ENCODE measurements at places on chromosomes 13 and 19.

GRCh38 chr13:38090913-38091312 lies 221.3 kb upstream of the TRPC4 start:
- DNase-seq = no peak

- no peak for DNase-seq
Observed at GRCh38 chr19:44955505-44956439, 592 bp downstream of the CLPTM1 start.

GRCh38 chr13:108674771-108675170 lies 45.4 kb downstream of the MYO16 start:
- no peak for DNase-seq

DNA sequence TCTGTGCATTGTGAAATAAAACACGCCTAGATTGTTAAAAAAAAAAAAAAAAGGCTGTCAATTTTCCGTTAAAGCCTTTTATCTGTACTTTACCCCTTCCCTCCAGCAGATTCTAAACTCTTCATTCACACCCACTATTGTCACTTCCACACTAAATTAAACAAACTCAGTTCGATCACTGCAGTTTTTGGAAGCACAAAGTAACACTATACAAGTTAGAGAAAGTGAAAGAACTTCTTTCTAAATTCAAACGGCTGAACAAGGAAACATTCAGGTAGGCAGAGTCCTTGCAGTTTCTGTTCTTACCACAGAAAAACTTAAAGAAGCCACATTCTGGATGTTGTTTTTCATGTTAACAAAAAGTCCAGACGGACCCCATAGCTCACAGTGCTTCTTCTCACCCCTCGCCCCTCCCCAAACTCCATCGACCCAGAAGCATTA lies 27.5 kb upstream of the UBE2L5 start:
- DNase-seq = peak; percentile 37

DNA sequence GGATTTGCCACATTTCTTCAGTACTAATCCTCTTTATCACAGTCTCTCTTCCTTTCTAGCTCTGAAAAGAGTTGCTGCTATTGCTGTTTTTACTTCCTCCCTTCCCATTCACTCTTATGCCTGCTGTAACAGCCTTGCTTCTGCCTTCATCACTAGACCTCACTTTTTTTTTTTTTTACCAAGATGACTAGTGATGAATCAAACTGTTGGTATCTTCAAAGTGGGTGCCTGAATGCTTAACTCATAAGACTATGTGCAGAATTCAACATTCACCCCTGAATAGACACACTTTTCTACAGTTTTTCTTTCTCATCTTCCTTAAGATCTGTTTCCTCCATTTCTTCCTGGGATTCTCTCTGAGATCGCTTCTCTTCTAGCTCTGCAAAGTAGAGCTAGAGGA lies 217.2 kb upstream of the HTR2A start:
- no peak for DNase-seq

DNA sequence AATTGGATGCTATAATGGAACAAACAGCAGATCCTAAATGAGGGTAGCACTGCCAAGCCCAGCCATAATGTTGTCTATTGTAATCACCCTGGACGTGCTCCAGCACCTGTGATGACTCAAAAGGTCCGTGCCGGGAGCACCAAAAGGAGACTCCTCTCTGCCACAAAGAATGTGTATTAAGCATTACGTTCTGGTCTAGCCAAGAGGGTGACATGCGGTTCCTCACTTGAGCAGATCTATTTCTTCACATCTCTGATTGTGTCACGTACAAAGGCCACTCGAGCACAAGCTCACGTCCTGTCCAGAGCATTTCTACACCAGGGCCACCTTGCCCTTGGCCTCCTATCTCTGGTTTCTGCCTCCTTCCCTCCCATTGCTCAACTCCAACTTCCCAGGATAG lies 219.9 kb upstream of the IRS2 start:
- DNase-seq = peak; percentile 26

GRCh38 chr19:46603195-46603637 lies 2.1 kb downstream of the CALM3 start:
- DNase-seq = no peak

GRCh38 chr13:40533072-40533471 lies 133.4 kb downstream of the FOXO1 start:
- no peak for DNase-seq

DNA sequence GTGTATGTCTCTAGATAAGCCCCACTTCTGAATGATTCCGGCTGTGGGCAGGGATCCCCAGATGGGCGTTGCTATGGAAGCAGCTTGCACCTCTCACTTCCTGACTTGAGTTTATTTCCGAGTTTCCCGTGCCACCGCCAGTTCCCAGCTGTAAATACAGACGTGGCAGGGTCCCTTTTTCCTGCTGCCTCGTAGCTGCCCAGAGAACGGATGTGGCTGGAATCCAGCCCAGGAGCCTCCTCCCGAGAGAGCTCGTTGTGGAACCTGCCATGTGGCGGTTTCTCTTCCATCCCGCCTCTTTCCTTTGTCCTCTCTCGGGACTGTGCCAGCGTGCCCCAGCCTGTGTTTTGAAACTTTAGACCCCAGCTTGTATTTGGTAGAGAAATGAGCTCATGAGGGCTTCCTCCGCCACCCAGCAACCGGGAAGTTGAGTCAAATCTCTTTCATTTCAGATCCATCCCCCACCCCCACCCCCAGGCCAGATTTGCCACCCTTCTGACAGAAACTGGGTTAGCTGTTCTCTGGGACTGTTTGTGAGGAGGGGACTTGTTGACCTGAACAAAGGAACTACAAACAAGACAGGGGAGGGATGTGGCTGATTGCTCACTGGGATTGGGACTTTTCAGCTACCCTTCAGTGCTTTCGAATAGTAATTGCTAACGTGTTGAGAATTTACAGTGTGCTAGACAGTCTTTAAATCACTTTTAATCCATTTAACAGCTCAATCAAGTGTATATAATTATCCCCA lies 96.6 kb downstream of the SIPA1L3 start:
- peak; percentile 59 for DNase-seq

- no peak for DNase-seq
Observed at GRCh38 chr13:46165485-46166223, 16.3 kb downstream of the LCP1 start.

GRCh38 chr13:19605161-19605955 lies 28.1 kb upstream of the MPHOSPH8 start:
- DNase-seq = no peak

- no peak for DNase-seq
Observed at GRCh38 chr19:19540064-19540714, 2.1 kb downstream of the CILP2 start.

DNA sequence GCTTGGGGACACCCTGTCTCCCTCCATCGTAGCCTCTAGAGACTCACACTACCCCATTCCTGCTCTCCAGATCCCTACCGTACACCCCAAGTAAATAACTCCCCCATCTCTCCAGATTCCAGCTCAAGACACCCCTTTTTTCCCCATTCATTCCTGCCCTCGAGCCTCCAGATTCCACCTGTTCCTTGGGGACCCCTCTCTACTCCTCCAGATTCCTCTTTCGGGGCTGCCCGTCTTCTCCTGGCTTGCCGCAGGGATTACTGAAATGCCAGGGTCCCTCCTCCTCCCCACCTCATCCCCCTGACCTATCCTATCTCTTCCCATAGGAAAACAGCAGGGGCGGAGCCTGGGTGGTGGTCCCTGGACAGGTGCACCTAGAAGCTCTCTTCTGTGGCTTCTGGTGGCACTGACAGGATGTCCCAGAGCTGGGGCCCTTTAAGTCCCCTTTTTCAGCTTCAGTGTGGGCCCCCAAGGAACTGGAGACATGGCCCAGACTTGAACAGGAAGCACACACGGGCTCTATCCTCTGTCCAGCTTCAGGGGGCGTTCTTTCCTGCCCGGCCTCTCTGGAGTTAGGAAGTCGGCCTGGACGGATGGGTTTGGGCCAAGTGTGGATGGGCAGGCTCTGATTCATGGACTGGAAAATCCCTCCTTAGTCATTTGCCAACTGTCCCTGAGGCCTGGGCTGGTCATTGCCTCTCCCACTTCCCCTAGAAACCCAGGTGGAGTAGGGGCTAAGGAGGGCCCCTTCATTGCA lies 1.2 kb downstream of the ZSWIM4 start:
- DNase-seq = peak; percentile 26

- no peak for DNase-seq
Observed at GRCh38 chr19:50365434-50366306, at the start of gene NAPSA. Gene NAPSA, minus strand, starts transcription at chr19:50365639. Its CDS starts 18 bp downstream, at chr19:50365621.

DNA sequence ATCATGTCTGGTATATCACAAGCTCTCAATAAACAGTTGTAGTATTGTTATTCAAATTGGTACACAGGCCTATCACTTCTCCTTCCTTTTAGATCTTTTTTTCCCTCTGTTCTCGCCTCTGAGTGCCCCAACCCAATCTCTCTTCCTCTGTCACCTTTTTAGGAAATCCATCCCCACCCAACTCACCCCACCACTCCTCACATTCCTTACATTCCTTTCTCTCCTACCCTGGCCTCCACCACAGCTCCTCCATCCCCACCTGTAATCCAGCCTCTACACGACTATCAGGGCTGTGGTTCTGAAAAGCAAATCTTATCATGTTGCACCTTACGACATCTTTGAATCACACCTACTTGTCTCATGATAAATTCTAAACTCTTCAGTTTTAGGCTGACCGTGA lies 545.4 kb upstream of the GPC6 start:
- no peak for DNase-seq

DNA sequence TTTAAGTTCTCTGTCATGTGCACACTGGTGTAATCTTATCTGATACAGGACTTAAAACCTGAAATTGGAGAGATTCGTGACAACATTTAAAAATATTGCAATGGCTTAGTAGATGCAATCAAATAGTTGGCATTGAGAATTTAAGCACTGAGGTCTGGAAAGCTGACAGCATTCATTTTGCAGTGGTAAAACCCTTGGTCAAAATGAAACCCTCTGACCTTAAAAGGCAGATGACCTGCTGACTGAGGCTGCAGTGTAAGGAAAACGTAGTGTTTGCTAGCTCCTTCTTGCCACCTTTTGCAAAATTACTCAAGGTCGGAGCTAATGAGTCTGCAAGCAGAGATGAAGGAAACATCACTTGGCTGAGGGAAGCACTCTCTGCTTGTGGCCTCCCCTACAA lies 150.6 kb downstream of the KCTD12 start:
- DNase-seq = no peak

- DNase-seq = no peak
Observed at GRCh38 chr13:54110597-54110996, 1082.0 kb downstream of the OLFM4 start.

DNA sequence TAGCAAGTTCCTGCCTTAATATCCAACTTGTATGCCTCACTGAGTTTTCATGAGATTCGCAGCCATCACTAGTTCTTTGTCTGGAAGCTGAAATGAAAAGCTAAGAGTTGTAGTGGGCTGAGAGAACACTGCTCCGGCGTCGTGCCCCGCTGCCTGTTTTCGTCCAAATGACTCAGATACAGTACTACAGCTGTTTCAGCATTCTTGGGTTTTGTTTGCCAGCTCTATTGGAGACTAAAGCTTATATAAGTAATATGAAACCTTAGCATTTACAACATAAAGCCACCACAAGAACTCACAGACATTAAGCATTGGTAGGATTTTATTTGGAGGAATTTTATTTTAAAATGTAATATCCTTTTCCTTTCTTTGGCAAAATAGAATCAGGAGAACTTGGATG lies 299.7 kb downstream of the DLEU7 start:
- no peak for DNase-seq

- no peak for DNase-seq
Observed at GRCh38 chr19:5337708-5338655, 2.6 kb downstream of the PTPRS start.

GRCh38 chr13:40886017-40886416 lies 96.6 kb downstream of the SLC25A15 start:
- DNase-seq = no peak

DNA sequence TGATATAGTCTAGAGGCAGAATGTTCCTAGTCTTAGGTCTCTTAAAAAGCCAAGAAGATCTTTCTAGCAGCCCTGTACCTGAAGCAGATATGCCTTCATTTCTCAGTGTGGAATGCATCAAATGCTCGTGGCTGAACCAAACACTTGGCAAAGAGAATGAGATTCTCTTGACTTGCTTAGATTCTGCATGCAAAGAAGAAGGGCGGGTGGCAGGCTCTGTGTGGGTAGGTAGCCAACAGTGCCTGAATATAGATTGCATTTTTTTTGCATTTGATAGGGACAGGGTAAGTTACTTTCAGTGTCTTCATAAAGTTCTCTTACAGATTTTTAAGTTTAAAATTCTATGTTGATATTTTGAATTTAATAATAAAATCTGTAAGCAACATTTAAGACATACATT lies 27.3 kb downstream of the IFT88 start:
- no peak for DNase-seq

- DNase-seq = peak; percentile 30
Observed at GRCh38 chr19:53826876-53827275, 2.8 kb upstream of the NLRP12 start.

GRCh38 chr19:33245948-33246708 lies 20.5 kb upstream of the SLC7A10 start:
- peak; percentile 37 for DNase-seq

GRCh38 chr19:3444695-3445234 lies 35.6 kb downstream of the SMIM24 start:
- no peak for DNase-seq

GRCh38 chr13:103350147-103350546 lies 283.9 kb upstream of the SLC10A2 start:
- no peak for DNase-seq

GRCh38 chr13:111846391-111847159 lies 220.4 kb upstream of the SOX1 start:
- no peak for DNase-seq

DNA sequence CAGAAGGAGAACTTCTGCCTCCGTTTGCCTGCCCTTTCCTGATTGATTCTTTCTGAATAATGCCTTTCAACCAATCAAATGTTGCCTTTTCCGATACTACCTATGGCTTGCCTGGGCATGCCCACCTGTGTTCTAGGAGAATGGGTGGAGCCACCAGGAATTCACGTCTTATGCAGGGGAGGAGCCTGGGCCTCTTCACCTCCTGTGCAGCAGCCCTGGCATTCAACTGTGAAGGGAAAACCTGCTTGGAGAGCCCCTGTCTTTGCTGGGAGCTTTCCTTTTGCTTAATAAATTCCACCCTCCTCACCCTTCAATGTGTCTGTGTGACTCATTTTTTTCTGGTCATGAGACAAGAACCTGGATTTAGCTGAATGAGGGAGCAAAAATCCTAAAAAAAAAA lies 730.7 kb downstream of the UQCRFS1 start:
- DNase-seq = no peak

- no peak for DNase-seq
Observed at GRCh38 chr13:43242040-43242439, 218.7 kb downstream of the DNAJC15 start.

- no peak for DNase-seq
Observed at GRCh38 chr19:31418055-31418454, 68.8 kb upstream of the TSHZ3 start.
